ENCODE measurements at places on chromosomes 13 and 19.

DNA sequence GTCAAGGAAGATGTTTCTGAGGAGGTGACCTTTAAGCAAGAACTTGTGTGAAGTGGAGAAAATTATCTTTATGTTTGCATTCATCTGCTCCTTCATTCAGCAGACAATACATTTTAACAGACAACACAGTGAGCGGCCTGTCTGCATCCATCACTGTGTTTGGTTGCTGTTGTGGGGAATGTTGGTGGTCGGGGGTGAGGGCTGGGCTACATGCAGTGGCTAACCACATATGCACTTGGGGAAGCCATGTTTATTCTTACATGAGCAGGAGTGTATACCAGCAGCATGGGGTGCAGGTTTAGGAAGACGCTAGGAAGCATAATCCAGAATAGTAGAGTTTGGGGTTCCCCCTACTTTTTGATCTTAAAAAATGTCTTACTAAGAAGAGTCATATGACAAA, 66.4 kb downstream of the DHRS12 start:
- no peak for DNase-seq

DNA sequence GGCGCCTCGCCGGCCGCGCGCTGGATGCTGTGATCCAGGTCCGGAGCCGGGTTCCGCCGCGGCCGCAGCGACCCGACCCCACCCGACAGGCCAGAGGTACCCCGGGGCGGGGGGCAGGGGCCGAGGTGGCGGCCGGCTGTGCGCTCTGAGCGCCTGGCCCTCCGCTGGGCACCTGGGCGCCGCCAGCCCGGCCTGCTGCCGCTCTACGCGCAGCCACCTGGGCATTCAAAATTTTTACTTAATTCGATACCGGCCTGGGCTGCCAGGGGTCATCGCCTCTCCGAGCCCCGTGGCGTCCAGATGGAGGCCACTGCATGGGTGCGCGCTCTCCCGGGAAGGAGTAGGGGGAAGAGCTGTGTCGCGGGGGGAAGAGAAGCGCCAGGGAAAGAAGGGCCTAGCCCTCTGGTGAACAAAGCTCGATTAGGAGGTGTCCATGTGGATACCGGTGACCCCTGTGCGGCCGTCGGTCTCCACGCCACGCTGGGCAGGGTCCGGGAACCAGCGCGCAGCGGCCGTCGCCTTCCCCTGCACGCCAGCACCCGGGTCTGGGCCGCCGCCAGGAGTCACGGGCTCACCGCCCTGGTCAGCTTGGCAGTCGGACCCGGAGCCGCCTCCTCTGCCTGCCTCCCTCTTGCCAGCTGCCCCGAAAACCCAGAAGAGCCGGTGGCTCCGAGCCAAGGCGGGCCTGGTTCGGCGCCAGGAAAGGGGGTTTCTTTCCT, 666 bp downstream of the BIVM start:
- peak; percentile 10 for DNase-seq

DNA sequence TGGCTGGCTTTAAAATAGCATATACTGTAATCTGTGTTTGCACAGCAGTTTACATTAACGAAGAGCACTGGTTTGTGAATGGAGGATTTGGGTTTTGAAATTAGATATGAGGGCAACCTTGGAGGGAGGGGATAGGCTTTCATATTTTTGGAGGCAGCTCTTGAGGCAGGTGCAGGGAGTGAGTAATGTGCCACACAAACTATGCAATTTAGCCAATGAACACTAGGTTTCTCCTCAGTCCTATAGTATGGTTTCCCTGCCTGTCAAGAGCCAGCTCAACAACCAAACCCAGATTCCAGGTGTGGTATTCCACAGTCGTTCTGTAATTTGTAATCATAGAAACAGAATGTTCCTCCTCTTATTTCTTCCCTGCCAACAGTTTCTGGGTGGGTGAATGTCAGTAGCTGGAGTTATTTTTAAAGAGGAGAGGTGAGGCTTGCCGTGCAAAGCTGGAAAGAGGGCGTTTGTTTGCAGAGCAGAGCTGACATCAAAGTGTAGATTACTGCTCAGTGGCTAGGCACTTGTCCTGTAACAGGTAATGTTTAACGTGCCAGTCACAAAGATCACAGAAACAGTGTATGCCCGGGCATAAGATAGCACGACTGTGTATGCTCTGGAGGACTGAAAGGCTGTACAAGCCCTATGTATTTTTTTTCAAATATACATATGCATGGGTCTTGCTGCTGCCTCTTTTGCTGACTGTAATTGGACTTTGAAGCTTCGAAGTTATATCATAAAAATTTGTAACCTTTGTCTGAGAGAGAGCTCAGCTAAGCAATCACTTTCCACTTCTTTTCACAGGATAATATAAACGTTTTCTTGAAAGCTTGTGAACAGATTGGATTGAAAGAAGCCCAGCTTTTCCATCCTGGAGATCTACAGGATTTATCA, 124.2 kb downstream of the LMO7 start:
- no peak for DNase-seq

DNA sequence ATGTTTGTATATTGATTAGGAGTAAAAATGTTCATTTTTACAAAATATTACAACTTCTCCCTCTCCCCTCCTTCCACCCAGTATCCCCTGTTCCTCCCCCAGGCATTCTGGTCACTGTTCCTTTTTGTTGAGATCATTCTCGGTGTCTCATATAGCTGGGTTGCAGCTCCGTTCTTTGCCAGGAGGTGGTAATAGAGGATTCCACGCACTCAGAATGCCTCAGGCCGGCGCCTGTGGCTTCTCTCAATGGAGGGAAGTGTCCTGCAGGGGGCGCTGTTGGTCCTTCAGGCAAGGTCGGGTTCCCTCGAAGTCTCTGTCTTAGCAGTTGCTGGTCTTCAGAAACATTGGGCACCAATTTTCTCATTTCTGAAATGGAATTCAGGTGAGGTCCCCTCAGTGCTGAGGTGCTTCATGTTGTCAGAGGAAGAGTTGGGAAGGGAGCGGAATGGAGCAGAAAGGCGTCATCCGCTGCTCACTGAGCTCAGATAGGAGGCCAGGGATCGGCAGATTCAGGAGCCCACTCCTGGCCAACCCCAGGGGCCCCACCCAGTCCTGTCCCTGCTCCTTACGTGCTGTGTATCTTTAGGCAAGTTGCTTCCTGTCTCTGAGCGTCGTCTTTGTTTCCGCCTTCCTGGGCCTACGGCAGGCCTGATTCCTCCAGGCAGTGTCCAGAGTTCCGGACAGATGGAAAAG, 10.3 kb upstream of the GARIN5A start:
- peak; percentile 23 for DNase-seq

GRCh38 chr13:97352815-97353214, 81.2 kb upstream of the RAP2A start:
- DNase-seq = no peak

- DNase-seq = peak; percentile 81
Observed at GRCh38 chr13:48500652-48501197, 32.2 kb downstream of the RCBTB2 start.

GRCh38 chr19:8214802-8215201, 5.6 kb downstream of the CERS4 start:
- DNase-seq = no peak

- no peak for DNase-seq
Observed at GRCh38 chr19:28301961-28302360, 911.0 kb downstream of the UQCRFS1 start.

DNA sequence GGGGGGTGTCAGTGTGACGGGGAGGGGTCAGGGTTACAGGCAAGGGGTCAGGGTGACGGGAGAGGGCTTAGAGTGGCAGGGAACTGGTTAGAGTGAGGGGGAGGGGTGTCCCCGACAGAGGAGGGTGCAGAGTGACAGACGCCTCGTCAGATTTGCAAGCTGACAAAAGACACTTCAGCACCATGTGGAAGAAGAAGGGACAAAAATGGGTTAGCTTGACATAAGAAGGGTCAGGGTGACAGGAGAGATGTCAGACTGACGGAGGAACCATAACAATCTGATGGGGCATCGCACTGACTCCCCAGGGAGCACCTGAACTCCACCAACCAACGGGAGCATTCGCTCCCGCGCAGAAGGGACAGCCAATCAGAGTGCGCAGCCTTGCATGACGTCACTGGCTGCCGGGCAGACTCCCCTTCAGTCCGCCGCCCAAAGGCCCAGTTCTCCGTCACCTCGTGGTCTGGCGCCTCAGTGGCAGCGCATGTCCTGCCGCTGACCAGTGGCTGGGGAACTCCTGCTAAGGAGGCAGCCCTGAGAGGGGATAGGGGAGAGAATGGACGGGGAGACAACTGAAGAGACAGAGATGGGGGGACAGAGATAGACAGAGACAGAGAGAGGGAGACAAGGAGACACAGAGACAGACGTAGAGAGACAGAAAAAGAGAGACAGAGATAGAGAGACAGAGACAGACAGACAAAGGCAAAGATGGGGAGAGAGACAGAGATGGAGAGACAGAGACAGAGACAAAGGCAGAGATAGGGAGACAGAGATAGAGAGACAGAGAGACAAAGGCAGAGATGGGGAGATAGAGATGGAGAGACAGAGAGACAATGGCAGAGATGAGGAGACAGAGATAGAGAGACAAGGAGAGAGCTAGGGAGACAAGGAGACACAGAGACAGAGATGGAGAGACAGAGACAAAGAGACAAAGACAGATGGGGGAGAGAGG, 30.2 kb downstream of the C19orf81 start:
- DNase-seq = peak; percentile 57

- DNase-seq = no peak
Observed at GRCh38 chr13:113147206-113147605, 11.2 kb upstream of the PROZ start.

GRCh38 chr13:79427883-79428282, 21.8 kb upstream of the RBM26 start:
- DNase-seq = no peak

DNA sequence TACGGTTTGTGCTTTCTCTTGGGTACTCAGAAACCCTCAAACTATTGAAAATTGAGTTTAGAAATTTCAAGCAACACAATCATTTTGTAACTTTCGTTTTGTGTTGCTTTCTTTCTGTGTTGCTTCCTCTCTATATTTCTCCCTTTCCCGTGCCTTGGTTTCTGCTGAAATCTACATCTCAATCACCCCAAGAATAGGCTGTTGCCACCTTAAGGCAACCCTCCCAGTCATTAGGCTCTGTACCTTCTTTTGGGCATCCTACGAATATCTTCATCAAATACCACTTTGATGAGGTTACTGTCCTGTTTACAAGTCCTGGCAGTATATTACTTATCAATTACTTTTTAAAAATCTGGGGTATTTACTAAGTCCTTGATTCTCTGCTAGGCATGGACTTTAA, 621.6 kb downstream of the GPC6 start:
- DNase-seq = no peak

GRCh38 chr13:26227166-26227971, 5.3 kb upstream of the RNF6 start:
- DNase-seq = no peak

GRCh38 chr13:50033725-50034124, 18.5 kb downstream of the KCNRG start:
- peak; percentile 7 for DNase-seq

- DNase-seq = no peak
Observed at GRCh38 chr13:75405976-75406703, 75.8 kb downstream of the TBC1D4 start.

- peak; percentile 68 for DNase-seq
Observed at GRCh38 chr19:1068009-1069001, 1.3 kb downstream of the ARHGAP45 start.

DNA sequence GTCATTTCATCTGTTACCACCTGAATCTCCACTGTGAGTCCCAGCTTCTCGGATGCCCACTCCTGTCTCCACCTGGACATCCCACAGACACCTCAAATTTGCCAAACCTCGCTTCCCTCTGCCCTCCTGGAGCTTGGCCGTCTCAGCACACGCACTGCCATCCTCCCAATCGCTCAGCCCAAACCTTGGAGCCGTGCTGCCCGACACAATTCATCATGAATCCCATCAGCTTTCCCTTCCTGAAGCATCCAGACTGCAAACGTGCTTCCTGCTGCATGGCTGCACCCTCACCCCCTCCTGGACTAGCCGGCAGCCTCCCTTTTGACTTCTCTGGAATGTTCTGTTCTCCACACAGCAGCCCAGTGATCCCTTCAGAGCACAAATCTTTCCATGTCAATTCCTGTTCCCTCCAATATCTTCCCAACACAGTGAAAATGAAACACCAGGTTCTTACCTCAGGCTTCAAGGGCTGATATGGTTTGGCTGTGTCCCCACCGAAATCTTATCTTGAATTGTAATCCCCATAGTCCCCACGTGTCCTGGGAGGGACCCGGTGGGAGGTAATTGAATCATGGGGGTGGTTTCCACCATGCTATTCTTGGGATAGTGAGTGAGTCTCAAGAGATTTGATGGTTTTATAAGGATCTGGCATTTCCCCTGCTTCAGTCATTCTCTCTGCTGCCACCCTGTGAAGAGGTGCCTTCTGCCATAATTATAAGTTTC, 1.1 kb upstream of the PROZ start:
- no peak for DNase-seq

DNA sequence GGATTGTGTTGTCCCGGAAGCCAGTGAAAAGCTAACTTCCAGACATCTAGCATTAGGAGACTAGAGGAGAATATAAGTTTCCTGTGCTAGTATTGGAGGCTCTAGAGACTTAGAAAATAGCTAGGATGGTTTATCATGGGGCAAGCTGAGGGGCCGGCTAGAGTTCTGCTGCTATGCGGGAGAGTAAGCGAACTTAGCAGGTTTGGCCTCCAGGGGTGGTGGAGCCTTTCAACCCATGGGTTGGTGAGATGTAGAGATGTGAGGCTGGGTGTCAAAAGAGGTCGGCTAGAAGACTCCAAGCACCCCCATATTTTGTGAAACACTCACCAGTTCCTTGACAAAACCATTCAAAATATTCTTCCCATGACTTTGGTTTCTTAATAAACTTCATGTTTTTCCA, 4.4 kb downstream of the SULT2A1 start:
- no peak for DNase-seq

- no peak for DNase-seq
Observed at GRCh38 chr19:1058112-1058511, 8.9 kb upstream of the ARHGAP45 start.

Data from inflammatory macrophage treated with lipopolysaccharide for 1 hour (primary cell).